ENCODE measurements at places on chromosomes 2 and 18. TPM values are rescaled to one million over a fixed set of nuclear protein-coding genes. Genes with fewer than 3 reads are reported as not detected.

Gene GLI2
- total RNA-seq = not detected

Gene SPIRE1
- 1.7 TPM for total RNA-seq

Gene ITPRIPL1
- 11.5 TPM for total RNA-seq

Gene RNU2-63P
- total RNA-seq = 4.3 TPM

Gene FNDC4
- not detected for total RNA-seq

Gene CDC42EP3
- total RNA-seq = 60.9 TPM

Gene SPEG
- 9.0 TPM for total RNA-seq

Gene NYAP2
- total RNA-seq = not detected

Gene ZEB2
- 3.6 TPM for total RNA-seq

Gene ADAM23
- total RNA-seq = 31.3 TPM

- no peak overlapping the region for H3K27ac ChIP-seq
- H3K4me1 ChIP-seq = no peaks in the 10 kb centered on the region
- H3K27me3 ChIP-seq = no peaks in the 10 kb centered on the region
- H3K36me3 ChIP-seq = no peaks in the 10 kb centered on the region
- no peak overlapping the region for H3K4me3 ChIP-seq
- peak; percentile 42 for DNase-seq
Observed at GRCh38 chr2:226215902-226216503, 583.6 kb downstream of the IRS1 start.

DNA sequence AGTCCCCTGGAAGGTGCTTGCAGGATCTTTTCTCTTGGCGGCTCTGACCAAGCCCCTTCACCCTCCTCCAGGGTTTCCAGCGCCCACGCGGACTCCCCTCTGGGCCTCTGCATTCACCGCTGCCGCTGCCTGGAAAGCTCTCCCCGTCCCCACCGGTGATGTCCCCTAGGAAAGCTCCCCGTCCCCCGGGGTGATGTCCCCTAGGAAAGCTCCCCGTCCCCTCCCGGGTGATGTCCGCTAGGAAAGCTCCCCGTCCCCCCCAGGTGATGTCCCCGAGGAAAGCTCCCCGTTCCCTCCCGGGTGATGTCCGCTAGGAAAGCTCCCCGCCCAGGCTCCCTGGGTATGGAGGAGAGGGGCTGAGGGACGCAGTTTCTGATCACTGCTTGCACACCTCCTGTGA lies 27.9 kb downstream of the ZAP70 start:
- H3K36me3 ChIP-seq = peaks cover 39% of the 10 kb centered on the region
- H3K4me1 ChIP-seq = peaks cover 61% of the 10 kb centered on the region
- H3K4me3 ChIP-seq = no peak overlapping the region
- DNase-seq = no peak

DNA sequence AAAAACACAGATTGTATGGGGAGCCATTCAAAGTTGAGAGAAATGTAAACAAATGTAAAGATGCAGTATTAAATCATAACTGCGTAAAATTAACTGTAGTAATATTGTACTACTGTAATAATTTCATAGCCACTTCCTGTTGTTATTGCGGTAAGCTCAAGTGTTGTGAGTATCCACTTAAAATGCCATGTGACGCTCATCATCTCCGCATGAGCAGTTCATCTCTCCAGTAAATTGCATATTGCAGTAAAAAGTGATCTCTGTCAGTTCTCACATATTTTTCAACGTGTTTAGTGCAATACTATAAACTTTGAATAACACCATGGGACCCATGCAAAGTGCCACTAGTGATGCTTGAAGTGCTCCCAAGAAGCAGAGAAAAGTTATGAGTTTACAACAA lies 41.8 kb upstream of the SP3 start:
- no peak overlapping the region for H3K27ac ChIP-seq
- no peaks in the 10 kb centered on the region for H3K27me3 ChIP-seq
- H3K4me1 ChIP-seq = no peaks in the 10 kb centered on the region
- no peak overlapping the region for H3K4me3 ChIP-seq

GRCh38 chr18:56627991-56628390 lies 10.4 kb downstream of the TXNL1 start:
- peaks cover 29% of the 10 kb centered on the region for H3K4me1 ChIP-seq
- no peaks in the 10 kb centered on the region for H3K27me3 ChIP-seq
- peaks cover 4% of the 10 kb centered on the region for H3K36me3 ChIP-seq
- no peak for DNase-seq
- no peak overlapping the region for H3K27ac ChIP-seq

DNA sequence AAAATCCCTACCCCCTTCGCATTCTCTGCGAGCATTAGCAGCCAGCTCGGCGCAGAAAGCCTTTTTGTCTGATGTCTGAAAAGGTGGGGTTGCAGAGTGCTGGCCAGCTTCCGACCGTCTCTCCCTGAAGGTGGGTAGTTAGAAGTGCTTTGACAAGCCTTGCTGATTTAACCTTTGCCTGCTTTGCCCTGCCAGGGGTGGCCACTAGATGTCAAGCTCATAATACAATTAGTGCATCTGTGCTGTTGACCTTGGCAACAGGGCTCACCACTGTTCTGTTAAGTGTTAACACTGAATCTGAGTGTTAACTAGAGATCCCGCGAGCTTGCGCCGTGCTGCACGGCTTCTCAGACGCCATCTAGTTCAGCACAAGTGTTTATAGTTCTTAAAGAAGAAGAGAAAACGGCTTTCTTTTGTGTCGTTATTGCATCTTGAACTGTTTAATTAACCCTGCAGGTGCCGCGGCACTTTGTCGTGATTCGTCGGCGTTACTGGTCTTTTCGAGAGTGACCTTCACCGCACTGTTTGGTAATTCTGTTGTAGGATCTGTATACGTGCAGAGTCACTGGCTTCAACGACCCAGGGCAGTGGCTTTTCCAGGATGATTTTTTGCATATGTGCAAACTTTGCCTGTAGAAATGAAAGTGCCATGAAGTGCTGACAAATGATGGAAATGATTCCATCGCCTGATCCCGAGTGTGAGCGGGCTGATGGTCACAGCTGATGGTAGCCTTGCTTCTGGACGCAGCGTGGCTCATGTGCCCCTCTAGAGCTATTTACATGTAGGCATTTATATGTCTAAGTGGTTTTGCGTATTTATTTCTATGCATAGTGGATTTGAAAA lies 5.5 kb downstream of the SALL3 start:
- H3K36me3 ChIP-seq = no peaks in the 10 kb centered on the region
- H3K4me1 ChIP-seq = no peaks in the 10 kb centered on the region
- DNase-seq = no peak
- no peak overlapping the region for H3K4me3 ChIP-seq
- H3K27ac ChIP-seq = no peak overlapping the region

- no peaks in the 10 kb centered on the region for H3K27me3 ChIP-seq
- no peak overlapping the region for H3K27ac ChIP-seq
- DNase-seq = no peak
- no peaks in the 10 kb centered on the region for H3K36me3 ChIP-seq
- no peak overlapping the region for H3K4me3 ChIP-seq
Observed at GRCh38 chr2:23549821-23550530, 165.0 kb downstream of the KLHL29 start.

- DNase-seq = no peak
- no peak overlapping the region for H3K4me3 ChIP-seq
- no peaks in the 10 kb centered on the region for H3K27me3 ChIP-seq
- no peak overlapping the region for H3K27ac ChIP-seq
- no peaks in the 10 kb centered on the region for H3K36me3 ChIP-seq
Observed at GRCh38 chr2:43441195-43441594, 154.6 kb downstream of the THADA start.

DNA sequence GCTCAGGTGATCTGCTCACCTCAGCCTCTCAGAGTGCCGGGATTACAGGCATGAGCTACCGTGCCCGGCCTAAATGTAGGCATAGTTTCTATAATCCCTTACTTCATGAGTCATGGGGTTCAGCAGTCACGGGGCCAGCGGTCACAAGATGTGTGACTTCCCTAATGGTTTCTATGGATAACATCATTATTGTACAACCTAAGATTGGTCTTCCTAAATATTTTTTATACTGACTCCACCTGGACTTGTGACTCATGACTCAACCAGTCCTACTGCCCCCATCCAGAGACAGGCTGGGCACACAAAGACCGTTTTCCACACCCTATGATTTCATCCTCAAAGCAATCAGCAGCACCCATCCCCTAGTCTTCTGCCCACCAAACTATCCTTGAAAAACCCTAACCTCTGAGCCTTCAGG lies 15.9 kb downstream of the FAM210A start:
- no peaks in the 10 kb centered on the region for H3K27me3 ChIP-seq
- no peaks in the 10 kb centered on the region for H3K36me3 ChIP-seq
- no peaks in the 10 kb centered on the region for H3K4me1 ChIP-seq
- no peak for DNase-seq
- no peak overlapping the region for H3K27ac ChIP-seq
- H3K4me3 ChIP-seq = no peak overlapping the region

DNA sequence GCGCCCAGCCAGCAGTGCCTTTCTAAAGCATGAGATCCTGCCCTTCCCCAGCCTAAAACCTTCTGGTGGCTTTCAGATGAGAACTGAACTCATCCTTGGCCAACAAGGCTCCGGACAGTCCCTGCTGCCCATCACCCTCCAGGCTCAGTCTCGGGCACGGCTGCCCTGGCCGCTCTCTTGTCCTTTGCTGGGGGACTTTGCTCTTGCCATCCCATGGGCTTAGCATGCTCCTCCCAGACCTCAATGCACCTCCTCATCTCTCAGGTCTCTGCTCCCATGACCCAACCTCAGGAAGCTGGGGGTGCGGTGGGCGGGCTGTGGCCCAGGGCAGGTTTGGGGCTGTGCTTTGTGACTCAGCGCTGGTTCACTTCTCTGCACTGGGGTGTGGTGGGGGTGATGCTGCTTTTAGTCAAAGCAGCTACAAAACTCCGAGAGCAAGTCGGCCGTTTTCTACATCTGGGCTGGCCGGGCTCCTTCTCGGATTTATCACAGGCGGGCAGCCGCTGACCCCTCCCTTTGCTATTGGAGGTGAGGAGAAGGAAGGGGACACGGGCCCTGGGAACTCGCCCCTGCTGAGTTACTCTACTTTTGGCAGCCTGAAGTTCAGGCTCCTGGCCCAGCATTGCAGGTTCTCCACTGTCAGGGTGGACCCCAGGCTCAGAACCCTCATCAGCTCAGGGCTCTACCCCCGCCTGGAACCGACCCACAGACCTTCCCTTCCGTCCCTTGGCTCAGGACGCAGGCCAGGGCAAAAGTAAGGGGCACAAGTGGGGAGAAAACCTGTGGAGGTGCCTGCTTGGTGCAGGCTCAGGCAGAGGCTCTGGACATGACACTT lies 90.6 kb upstream of the TAF1B start:
- peaks cover 49% of the 10 kb centered on the region for H3K4me1 ChIP-seq
- no peaks in the 10 kb centered on the region for H3K36me3 ChIP-seq
- peak overlapping the region; percentile 53 for H3K27ac ChIP-seq
- peak; percentile 60 for DNase-seq

DNA sequence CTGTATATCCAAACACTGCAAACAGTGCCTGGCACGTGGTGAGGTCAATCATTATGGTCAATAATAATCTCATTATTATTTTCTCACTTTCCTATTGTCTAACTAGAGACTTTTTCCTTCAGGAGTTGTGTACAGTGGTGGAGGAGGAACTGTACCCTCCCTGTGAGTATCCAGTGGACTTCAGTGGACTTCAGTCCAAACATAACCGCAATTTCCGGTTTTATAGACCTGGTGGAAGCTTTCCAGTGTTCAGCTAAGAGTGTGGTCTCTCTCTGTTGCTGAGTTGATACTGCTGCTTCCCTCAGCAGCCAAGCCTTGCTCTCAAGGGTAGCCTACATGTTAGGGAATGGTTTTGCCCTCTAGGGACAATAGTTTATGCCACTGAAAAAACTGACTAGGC lies 447.1 kb downstream of the TMEM182 start:
- H3K36me3 ChIP-seq = no peaks in the 10 kb centered on the region
- H3K4me3 ChIP-seq = no peak overlapping the region
- no peak overlapping the region for H3K27ac ChIP-seq

- no peaks in the 10 kb centered on the region for H3K27me3 ChIP-seq
- H3K36me3 ChIP-seq = no peaks in the 10 kb centered on the region
- H3K4me1 ChIP-seq = no peaks in the 10 kb centered on the region
- no peak for DNase-seq
- no peak overlapping the region for H3K27ac ChIP-seq
Observed at GRCh38 chr2:98253461-98254070, 92.7 kb upstream of the CNGA3 start.

- no peaks in the 10 kb centered on the region for H3K36me3 ChIP-seq
- DNase-seq = no peak
- no peak overlapping the region for H3K4me3 ChIP-seq
- H3K27ac ChIP-seq = no peak overlapping the region
Observed at GRCh38 chr18:76619621-76620315, 124.7 kb upstream of the ZNF516 start.

- no peaks in the 10 kb centered on the region for H3K27me3 ChIP-seq
- H3K4me1 ChIP-seq = no peaks in the 10 kb centered on the region
- H3K27ac ChIP-seq = no peak overlapping the region
- DNase-seq = no peak
- H3K4me3 ChIP-seq = no peak overlapping the region
Observed at GRCh38 chr2:23513872-23514793, 129.2 kb downstream of the KLHL29 start.

GRCh38 chr2:222451224-222451674 lies 26.9 kb downstream of the SGPP2 start:
- H3K27me3 ChIP-seq = no peaks in the 10 kb centered on the region
- H3K27ac ChIP-seq = no peak overlapping the region
- H3K4me1 ChIP-seq = no peaks in the 10 kb centered on the region
- DNase-seq = no peak
- no peaks in the 10 kb centered on the region for H3K36me3 ChIP-seq

DNA sequence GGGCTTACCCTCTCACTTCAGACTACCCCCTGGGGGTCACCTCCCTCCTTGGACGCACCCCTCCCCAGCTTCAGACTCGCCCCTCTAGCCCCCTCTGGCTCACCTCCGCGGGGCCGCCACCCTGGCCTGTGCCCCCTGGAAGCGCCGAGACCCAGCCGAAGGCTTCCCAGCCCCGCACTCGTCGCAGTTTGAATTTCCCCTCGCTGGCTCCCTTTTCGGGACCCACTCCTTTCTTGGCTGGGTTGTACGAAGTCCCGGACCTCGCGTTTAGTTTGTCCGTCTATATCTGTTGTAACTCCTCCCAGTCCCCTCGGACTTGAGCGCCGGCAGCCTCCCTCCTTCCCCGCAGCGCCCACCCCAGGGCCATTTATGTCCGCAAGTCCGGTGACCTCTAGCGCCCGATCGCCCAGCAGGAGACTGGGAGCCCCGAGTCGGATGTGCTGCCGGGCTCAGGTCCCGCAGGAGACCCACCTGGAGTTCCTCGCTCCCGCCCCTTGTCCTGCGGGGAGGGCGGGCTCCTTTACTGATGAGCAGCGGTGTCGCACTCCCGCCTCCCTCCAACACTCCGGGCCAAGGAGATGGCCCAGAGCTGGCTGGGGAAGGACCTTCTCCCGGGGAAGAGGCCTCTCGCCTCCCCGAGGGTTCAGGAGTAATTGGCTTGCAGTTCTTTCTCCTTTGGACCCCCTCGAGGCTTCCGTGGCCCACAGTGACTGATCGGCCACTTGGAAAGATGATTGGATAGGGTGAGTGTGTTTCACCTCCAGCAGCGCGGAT lies 692 bp upstream of the RAX start:
- no peak for DNase-seq
- peaks cover 46% of the 10 kb centered on the region for H3K27me3 ChIP-seq
- no peaks in the 10 kb centered on the region for H3K36me3 ChIP-seq
- no peak overlapping the region for H3K4me3 ChIP-seq
- no peak overlapping the region for H3K27ac ChIP-seq

All from CD4-positive, alpha-beta memory T cell (primary cell).